ENCODE measurements at places on chromosomes 3 and 15.

GRCh38 chr15:64878705-64879104, 33.0 kb upstream of the ANKDD1A start:
- DNase-seq = no peak

GRCh38 chr15:82572986-82573385, 32.7 kb upstream of the RPS17 start:
- no peak for DNase-seq

DNA sequence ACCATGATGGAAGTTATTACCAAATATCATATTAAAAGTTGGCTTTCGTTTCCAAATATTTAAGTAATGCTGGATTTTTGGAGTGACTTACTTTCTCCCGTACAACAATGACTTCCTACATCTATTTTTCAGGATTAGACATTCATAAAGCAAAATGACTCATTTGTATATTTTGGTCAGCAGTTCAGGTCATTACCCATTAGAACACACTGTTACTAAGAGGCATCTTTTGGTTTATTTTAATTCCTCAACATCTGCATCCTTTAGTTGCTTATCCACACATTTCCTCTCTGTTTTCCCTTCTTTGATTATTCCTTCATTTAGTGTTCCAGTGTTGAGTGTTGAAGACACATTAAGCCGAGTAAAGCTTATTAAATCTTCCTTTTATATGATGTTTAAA, 348.2 kb downstream of the NAALADL2 start:
- DNase-seq = no peak

- DNase-seq = no peak
These were observed 89.0 kb upstream of the FNDC3B start for GRCh38 chr3:171950373-171950772.

GRCh38 chr15:79881668-79882067, 15.1 kb downstream of the MTHFS start:
- DNase-seq = no peak

DNA sequence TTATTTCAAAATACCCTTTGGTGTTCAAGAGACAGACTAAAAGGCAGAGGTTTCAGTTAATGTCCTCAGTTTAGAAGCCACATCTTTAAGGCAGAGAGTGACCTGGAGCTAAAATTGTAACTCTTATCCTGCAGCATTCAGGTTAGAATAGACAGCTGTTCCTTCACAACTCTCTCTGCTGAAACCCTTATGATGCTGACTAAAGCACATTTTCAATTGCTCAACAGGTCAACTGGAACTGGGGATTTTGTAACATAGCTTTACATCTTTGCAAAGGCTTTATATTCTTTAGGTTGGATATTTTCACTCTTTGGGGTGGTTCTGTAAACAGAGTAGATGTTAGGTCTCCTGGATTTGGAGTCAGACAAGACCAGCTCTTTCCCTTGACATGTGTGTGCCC, 20.3 kb upstream of the PLSCR4 start:
- DNase-seq = no peak

- no peak for DNase-seq
These were observed 34.0 kb downstream of the DZIP3 start for GRCh38 chr3:108623504-108623903.

DNA sequence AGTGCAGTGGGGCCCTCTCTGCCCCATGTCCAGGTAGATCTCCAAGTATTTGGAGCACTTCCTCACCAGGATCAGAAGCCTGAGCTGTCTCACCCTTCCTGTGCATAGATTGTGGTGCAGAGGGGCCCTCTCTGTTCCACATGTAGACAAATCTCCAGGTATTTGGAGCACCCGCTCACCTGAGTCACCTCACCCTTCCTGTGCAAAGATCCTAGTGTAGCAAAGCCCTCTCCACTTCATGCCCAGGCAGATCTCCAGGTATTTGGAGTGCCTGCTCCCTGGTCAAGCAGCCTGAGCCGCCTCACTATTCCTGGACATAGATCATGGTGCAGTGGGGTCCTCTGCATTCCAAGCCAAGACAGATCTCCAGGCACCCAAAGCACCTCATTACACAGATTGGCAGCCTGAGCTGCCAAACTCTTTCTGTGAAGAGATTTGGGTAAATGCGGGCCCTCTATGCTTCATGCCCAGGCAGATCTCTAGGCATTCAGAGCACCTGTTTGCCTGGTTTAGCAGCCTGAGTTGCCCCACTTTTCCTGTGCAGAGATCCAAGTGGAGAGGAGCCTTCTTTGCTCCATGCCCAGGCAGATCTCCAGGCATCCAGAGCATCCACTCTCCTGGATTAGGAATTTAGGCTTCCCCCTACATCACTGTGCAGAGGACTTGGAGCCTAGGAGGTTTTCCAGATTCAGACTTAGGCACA, 249.8 kb downstream of the AGBL1 start:
- DNase-seq = no peak

GRCh38 chr15:84785053-84785452, 32.1 kb upstream of the ALPK3 start:
- DNase-seq = no peak

DNA sequence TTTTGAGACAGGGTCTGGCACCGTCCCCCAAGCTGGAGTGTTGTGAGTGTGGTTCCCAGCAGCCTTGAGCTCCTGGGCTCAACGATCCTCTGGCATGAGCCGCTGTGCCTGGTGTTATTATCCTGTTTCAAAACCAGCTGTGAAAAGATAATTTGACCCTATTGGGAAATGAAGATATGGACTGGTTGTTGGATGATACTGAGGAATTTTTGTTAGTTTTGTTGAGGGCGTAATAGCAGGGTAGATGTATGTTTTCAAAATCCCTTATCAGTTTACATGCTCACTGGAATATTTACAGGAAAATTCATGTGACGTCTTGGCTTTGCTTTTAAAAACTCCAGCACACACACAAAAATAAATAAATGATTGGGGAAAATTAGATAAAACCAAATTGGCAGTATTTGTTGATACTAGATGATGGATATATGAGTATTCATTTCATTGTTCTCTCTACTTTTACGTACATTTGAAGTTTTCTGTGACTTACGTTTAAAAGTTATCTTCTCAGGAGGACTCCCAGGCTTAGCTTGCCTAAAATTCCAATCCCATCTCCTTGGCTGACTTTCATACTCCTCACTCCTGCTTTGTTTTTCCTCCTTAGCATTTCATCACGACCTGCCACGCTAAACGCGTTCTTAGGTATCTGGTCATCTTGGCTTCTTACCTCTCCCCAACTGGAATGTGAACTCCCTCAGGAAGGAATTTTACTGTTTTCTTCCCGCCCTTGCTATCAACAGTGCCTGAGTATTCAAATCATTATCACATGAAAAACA, 56.8 kb upstream of the TFRC start:
- DNase-seq = no peak

GRCh38 chr15:79994615-79995014, 23.6 kb upstream of the BCL2A1 start:
- DNase-seq = no peak

GRCh38 chr3:145191543-145191942, 969.4 kb downstream of the PLOD2 start:
- DNase-seq = no peak

DNA sequence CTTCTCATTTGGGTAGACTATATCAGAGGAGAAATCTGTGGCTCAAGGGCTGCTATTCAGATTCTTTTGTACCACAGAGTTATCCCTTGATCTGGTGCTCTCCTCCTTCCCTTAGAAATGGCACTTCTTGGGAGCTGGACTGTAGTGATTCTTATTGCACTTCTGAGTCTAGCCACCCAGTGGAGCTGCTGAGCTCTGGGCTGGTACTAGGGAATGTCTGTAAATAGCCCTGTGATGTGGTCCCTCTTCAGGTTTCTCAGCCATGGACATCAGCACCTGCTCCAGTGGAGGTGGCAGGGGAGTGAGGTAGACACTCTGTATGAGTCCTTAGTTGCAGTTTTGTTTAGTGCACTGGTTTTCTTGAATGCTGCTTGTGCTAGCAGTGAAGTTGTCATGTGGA, 1292.6 kb downstream of the SI start:
- DNase-seq = no peak

DNA sequence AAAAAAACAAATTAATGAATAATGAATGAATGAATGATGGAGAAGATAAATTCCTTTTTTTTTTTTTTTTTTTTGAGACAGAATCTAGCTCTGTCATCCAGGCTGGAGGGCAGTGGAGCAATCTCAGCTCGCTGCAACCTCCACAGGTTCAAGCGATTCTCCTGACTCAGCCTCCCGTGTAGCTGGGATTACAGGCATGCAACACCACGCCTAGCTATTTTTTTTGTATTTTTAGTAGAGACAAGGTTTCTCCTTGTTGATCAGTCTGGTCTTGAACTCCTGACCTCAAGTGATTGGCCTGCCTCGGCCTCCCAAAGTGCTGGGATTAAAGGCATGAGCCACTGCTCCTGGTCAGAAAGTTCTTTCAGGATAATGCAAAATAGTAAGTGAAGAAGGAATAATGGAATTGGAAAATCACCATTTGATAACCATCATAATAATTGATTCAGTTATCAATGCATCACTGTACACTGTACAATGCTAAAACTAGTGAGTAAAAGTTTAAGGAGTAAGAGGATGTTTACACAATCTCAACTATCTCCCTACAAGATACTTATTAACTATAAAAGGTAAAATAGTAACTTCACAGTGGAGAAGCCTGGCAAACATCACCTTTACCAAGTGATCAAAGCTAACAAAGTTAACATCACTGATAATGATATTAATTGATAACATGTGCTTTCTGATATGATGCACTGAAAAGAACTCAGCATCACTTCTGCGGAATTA, 12.3 kb upstream of the INO80 start:
- DNase-seq = no peak

GRCh38 chr3:134854254-134854653, 59.2 kb downstream of the EPHB1 start:
- no peak for DNase-seq

GRCh38 chr3:7854266-7854665, 647.4 kb upstream of the LMCD1 start:
- no peak for DNase-seq

- peak; percentile 6 for DNase-seq
These were observed 179.4 kb downstream of the GBE1 start for GRCh38 chr3:81581966-81582599.

- DNase-seq = no peak
These were observed 5.8 kb downstream of the RCCD1 start for GRCh38 chr15:90960298-90961091.

- DNase-seq = no peak
These were observed 138.0 kb upstream of the THBS1 start for GRCh38 chr15:39442898-39443297.

DNA sequence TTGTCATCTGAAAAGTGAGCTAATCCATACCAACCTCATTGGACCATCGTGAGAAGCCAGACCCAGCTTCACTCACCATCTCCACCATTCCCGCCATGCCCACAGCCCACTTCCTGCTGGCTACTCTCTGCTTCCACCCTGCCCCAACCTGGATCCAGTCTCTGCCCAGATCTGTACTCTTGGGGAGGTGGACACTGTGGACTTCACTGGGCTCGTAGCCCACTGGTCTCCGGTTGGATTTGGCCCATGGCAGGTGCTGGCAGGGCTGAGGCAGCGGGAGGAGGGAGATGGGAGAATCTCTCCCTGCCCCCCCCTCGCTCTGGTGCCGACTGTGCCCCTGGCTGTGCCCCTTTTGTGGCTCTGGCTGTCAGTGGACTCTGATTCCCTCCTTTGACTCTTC, 193.8 kb downstream of the ABHD5 start:
- DNase-seq = no peak

DNA sequence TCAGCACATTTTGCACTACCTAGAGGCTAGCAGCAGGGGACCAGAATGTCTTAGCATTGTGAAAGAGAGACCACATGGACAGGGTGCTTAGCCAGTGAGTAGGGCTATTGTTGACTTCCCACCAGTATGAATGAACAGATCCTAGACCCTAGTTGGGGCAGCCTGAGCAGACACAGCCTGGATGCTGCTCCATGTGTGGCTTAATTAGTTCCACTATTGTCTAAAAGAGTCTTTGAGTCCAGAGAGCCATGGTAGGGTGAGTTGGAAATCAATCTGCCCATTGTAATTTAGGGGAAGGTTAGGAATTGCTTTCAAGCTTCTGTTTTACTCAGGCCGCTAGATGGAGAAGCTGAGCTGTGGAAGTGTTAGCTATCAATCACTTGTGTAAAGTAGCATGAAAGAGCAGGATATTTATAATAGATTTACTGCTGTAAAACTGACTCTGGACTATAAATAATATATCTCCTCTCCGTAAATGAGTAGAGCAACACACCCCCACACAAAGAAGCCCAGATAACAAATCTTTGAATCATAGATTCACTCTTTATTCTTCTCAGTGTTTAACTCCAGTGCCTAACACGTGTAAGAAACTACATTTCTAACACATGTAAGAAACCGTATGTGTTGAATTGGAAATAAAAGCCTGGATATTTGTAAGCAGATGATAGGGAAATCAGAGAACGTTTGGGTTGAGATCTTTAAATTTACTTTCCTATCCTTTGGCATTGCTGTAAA, 4.1 kb upstream of the GCSAM start:
- DNase-seq = peak; percentile 66

GRCh38 chr15:25548600-25548999, 109.8 kb upstream of the UBE3A start:
- DNase-seq = no peak

DNA sequence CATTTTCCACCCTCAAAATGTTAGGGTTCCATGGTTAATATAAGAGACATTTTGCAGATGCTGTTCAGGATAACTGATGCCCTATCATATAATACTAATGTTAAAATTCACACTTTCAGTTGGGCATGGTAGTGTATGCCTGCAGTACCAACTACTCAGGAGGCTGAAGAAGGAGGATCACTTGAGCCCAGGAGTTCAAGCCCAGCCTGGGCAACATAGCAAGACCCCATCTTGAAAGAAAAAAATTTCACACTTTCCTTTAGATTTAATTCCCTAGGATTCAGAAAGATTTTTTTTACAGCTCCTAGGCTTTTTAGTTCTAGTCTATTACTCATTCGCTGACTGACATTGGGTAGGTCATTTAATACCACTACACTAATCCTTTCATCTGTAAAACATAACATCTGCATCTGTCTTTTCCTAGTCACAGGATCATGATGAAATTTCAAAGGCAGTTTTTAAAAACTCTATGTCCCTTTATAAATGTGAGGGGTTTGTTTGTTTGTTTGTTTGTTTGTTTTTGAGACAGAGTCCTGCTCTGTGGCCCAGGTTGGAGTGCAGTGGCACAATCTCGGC, 103.7 kb downstream of the MYO5A start:
- DNase-seq = no peak

GRCh38 chr15:80445300-80446041, 41.3 kb downstream of the ARNT2 start:
- no peak for DNase-seq

GRCh38 chr3:68436619-68437401, 495.5 kb downstream of the TAFA4 start:
- no peak for DNase-seq

GRCh38 chr3:154161806-154162205, 40.6 kb downstream of the ARHGEF26 start:
- DNase-seq = no peak

- no peak for DNase-seq
These were observed 30.7 kb upstream of the CSTA start for GRCh38 chr3:122294359-122294758.

DNA sequence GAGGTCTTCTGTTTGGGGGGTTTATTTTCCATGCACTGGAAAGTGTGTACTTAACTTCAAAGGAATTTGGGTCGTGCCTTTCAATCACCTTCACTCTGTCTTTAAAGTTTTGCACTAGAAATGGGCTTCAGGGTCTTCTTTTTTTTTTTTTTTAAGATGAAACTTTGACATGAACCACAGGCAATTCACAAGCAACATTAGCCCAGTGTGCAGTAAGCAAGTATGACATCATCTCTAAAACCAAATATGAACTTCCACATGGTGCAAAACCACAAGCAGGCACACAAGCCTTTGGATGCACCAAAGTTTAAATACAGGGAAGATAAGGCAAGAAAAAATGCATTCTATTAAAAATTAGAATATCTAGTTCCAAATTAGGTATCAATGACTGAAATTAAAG, 381.9 kb downstream of the ERC2 start:
- no peak for DNase-seq

GRCh38 chr3:51945031-51945840, 3.1 kb downstream of the PARP3 start:
- DNase-seq = no peak
